ENCODE measurements at places on chromosomes 5 and 9.

DNA sequence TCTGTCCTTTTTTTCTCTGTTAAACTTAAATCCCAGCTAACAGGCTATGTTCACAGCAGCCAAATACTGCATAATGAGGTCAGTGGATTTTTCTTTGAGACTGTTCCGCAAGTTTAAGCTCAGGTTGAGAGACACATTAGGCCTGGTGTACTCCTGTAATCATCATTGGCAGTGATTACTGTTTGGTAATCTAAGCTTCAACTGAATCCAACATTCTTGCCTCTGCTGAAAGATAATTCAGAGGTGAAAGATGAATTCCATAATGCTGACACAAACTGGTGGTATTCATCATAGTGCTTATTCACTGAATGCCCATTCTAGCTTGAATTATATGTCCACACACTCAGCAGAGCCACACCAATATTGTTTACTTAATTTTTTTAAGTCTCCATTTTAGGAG, 108.5 kb downstream of the NFIB start:
- DNase-seq = no peak

- DNase-seq = no peak
Measured at GRCh38 chr9:124349675-124350493, 65.4 kb downstream of the PSMB7 start.

DNA sequence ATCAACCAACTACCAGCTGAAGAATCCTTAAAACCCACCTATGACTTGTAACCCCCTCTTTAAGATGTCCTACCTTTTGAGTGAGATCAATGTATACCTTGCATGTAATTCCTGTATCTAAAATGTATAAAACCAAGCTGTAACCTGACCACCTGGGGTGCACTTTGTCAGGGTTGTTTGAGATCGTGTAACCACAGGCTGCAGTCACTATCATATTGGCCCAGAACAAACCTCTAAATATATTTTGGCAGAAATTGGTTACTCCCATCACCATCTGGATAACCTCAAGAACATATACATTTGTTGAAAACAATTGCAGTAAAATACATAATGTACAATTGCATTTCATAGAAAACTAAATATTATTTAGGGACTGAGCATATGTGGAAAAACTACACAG, 8.4 kb downstream of the CARNMT1 start:
- no peak for DNase-seq

DNA sequence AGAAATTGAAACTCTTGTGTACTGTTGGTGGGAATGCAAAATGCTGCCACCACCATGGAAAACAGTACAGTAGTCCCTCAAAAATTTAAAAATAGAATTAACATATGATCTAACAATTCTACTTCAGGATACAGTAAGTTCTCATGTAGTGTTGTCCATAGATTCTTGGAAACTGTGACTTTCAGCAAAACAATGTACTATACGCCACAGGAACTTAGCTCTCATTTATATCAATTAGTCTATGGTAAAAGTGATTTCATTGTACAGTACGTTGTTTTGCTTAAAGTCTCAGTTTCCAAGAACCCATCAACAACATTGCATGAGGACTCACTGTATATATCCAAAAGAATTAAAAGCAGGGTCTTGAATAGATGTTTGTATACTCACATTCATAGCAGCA, 233.5 kb upstream of the GAS1 start:
- no peak for DNase-seq

Data from GM19239 (cell line).